ENCODE measurements at places on chromosomes 1 and 21. TPM values are rescaled to one million over a fixed set of nuclear protein-coding genes. Genes with fewer than 3 reads are reported as not detected.

DNA sequence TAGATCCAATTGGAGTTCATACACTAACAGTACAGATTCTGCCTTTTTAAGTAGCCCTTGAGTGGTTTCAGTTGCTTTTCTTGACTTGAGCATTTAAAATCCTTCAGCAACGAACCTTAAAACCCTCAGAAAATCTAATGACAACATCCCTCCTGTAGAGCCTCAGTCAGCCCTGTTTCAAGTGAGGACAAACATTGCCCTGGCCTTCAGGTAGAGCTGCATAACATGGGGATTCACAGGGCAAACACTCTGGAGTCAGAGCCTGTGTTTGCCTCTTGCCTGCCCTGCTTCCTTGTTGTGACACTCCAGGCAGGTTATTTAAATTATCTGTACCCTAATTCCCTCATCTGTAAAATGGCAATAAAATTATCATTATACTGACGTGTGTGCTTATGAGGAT lies 96.1 kb upstream of the KCNA3 start:
- peaks cover 6% of the 10 kb centered on the region for H3K27me3 ChIP-seq
- H3K4me1 ChIP-seq: no peaks in the 10 kb centered on the region
- H3K27ac ChIP-seq: no peak overlapping the region
- no peak for DNase-seq
- no peaks in the 10 kb centered on the region for H3K36me3 ChIP-seq

DNA sequence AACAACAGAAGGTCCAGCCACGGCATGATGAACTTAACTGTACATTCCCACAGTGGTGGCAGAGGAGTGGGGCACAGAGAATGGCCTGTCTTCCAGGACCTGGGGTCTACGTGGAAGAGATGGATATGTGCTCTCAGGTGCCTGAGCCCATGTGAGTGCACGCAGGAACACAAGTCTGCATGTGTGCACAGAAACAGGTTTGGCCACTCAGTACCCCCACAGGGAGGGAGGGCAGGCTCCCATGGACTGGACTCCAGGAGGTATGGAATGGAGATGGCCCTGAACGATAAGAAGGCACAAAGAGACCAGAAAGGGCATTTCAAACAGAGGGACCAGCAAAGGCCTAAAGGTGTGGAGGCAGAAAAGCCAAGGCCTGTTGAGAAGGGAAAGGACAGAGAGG lies 10.8 kb downstream of the COL9A2 start:
- no peaks in the 10 kb centered on the region for H3K4me1 ChIP-seq
- H3K36me3 ChIP-seq: no peaks in the 10 kb centered on the region
- no peak overlapping the region for H3K27ac ChIP-seq
- no peaks in the 10 kb centered on the region for H3K27me3 ChIP-seq

GRCh38 chr1:93635614-93636543 lies 45.8 kb downstream of the BCAR3 start:
- peaks cover 4% of the 10 kb centered on the region for H3K4me1 ChIP-seq
- peaks cover 64% of the 10 kb centered on the region for H3K36me3 ChIP-seq
- H3K27me3 ChIP-seq: no peaks in the 10 kb centered on the region
- no peak for DNase-seq
- H3K4me3 ChIP-seq: no peak overlapping the region
- H3K27ac ChIP-seq: no peak overlapping the region

DNA sequence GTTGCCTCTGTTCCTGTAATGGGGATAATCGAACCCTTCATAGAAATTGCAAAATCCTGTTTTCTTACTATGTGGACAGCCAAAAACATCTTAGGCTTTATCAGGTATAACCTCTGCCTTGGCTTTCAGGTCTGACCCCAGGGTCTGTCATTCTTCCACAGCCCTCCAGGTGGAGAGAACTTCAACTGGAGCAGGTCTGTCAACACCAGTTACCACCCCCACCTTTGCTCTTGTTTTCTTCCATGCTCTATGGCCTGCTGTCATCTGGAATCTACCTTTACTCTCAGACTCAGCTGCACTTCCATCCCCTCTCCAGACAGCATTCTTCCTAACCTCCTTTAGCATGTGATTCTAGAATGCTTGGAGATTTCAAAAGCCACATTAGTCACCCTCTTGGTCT lies 10.4 kb upstream of the GJA9 start:
- peak; percentile 17 for DNase-seq
- no peak overlapping the region for H3K27ac ChIP-seq

NCF2 gene
- not detected for total RNA-seq

SLC1A7 gene
- 0.13 TPM for total RNA-seq
